ENCODE measurements at places on chromosomes 16 and 17. TPM values are rescaled to one million over a fixed set of nuclear protein-coding genes. Genes with fewer than 3 reads are reported as not detected.

Gene PYY
- polyA plus RNA-seq, result 8.5 TPM

Gene CDR2L
- 17.7 TPM for polyA plus RNA-seq

Gene EMP2
- polyA plus RNA-seq, result 40.1 TPM

Gene TBC1D3
- polyA plus RNA-seq, result not detected

Gene MMP28
- not detected for polyA plus RNA-seq

Gene ABCC12
- not detected for polyA plus RNA-seq

Gene C16orf92
- polyA plus RNA-seq, result 0.56 TPM

Gene ADAMTS18
- polyA plus RNA-seq, result 0.10 TPM

Gene CTRB1
- polyA plus RNA-seq, result not detected

Gene BAIAP3
- 4.2 TPM for polyA plus RNA-seq

Gene TEKT5
- polyA plus RNA-seq, result not detected

Gene CA7
- polyA plus RNA-seq, result 2.1 TPM

Gene ABCA6
- not detected for polyA plus RNA-seq

Gene SLC6A2
- 0.23 TPM for polyA plus RNA-seq

Gene QPRT
- 79.1 TPM for polyA plus RNA-seq

Gene LHX1
- polyA plus RNA-seq, result 0.74 TPM

Gene ACSF2
- 7.5 TPM for polyA plus RNA-seq

Gene SLFN12
- polyA plus RNA-seq, result 3.5 TPM

Gene AOC2
- 2.0 TPM for polyA plus RNA-seq

Gene CCL17
- not detected for polyA plus RNA-seq

Gene CCL15
- polyA plus RNA-seq, result not detected

Gene DYNC1LI2
- polyA plus RNA-seq, result 73.4 TPM

Gene MFAP4
- 9.4 TPM for polyA plus RNA-seq

Gene ALOX15B
- polyA plus RNA-seq, result 0.42 TPM

Gene C16orf54
- 2.0 TPM for polyA plus RNA-seq

Gene AXIN2
- polyA plus RNA-seq, result 9.4 TPM

Gene ODAD4
- 0.54 TPM for polyA plus RNA-seq

Gene EVPLL
- 0.18 TPM for polyA plus RNA-seq

Gene KRT31
- not detected for polyA plus RNA-seq

Gene TBX6
- 1.9 TPM for polyA plus RNA-seq

Gene ARMC5
- polyA plus RNA-seq, result 7.5 TPM

Gene SCGB1C2
- polyA plus RNA-seq, result not detected

Gene DOC2B
- 0.66 TPM for polyA plus RNA-seq

Gene FBXW10
- polyA plus RNA-seq, result not detected

Gene ENPP7
- not detected for polyA plus RNA-seq

Gene GDE1
- polyA plus RNA-seq, result 30.8 TPM
